T-cell (primary cell): ENCODE measurements at places on chromosomes 11 and 22.

DNA sequence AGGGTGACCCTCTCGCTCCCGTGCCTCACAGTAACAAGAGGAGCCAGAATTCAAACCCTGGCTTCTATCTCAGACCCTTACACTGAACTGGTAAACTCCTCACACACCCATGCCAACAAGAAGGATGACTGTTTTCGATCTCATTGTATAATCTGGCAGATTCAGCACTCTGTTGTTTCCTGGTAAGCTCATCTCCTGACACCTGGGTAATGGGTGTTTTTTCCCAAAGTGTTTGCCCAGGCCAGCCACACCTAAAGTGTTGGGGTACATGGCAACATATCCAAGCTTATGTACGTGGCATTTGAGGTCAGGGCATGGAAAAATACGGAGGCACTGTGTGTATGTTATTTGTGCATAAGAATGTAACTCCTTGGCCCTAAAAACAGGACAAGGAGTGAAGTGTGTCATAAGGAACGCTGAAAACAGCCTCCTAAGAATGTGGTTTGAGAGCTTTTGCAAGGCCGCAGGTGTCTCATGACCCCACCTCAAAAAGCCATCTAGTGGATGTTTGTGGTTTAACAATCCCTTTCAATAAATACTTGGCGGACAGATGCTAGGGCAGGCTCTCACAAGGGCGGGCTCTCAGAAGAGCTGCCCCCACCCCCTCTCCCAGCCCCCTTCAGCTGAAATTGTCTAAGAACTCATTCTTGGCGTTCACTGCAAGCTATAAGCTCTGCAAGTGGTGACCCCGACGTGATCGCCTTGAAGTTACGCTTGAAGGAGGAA, at the start of gene MS4A15:
MS4A15 (plus strand) TSS at position 561 of the 726 bp plus-strand sequence. CDS start 6,867 bp downstream, outside the sequence.
- H3K4me3 ChIP-seq = no peak within 1 kb of the TSS
- H3K27ac ChIP-seq = no peak within 1 kb of the TSS
- no peaks in the 10 kb centered on the region for H3K4me1 ChIP-seq
- no peak for DNase-seq

GRCh38 chr11:126438272-126438671, 82.8 kb downstream of the ST3GAL4 start:
- DNase-seq = no peak
- no peaks in the 10 kb centered on the region for H3K27me3 ChIP-seq
- no peak overlapping the region for H3K27ac ChIP-seq
- peaks cover 5% of the 10 kb centered on the region for H3K4me1 ChIP-seq
- no peak overlapping the region for H3K4me3 ChIP-seq

DNA sequence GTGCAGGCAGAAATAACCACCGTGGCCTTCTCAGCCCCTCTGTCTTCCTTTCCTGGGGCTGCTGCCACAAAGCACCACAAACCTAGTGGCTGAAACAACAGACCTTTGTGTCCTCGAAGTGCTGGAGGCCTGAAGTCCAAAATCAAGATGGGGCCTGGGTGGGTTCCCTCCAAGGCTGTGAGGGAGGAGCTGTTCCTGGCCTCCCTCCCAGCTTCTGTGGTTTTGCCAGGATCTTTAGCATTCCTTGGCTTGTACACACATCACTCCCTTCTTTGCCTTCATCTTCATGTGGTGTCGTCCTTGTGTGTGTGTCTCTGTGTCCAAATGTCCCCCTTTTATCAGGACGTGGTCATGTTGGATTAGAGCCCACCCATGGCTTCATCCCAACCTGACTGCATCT, 29.0 kb upstream of the PARVG start:
- DNase-seq = no peak
- H3K4me1 ChIP-seq = peaks cover 4% of the 10 kb centered on the region
- H3K27ac ChIP-seq = no peak overlapping the region
- no peaks in the 10 kb centered on the region for H3K27me3 ChIP-seq
- no peak overlapping the region for H3K4me3 ChIP-seq

- no peak overlapping the region for H3K4me3 ChIP-seq
- H3K36me3 ChIP-seq = no peaks in the 10 kb centered on the region
- no peak overlapping the region for H3K27ac ChIP-seq
- no peak for DNase-seq
Observed at GRCh38 chr11:2099516-2100349, 39.5 kb downstream of the IGF2 start.

DNA sequence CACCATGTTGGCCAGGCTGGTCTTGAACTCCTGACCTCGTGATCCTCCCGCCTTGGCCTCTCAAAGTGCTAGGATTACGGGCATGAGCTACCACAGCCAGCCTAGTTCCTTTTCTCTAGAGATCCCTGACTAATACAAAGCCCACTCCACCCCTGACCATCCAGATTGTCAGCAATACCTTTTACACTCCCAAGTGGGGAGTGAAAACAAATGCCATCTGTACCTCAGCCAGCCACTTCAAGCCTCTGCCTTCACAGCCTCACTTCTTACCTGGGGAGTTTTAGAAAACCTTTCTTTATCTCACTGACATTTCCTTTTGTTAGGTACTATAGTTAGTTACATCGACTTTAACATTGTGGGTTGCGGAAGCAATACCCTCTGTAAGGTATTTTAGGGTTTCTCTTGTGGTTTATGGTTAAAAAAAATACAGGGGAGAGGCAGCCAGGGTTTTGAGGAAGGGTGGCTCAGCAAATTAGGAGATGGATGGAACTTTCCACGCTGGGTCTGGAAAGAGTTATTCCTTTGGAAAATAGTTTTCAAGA, 8.9 kb downstream of the TOM1 start:
- no peak for DNase-seq
- H3K27me3 ChIP-seq = no peaks in the 10 kb centered on the region
- H3K4me1 ChIP-seq = peaks cover 85% of the 10 kb centered on the region

DNA sequence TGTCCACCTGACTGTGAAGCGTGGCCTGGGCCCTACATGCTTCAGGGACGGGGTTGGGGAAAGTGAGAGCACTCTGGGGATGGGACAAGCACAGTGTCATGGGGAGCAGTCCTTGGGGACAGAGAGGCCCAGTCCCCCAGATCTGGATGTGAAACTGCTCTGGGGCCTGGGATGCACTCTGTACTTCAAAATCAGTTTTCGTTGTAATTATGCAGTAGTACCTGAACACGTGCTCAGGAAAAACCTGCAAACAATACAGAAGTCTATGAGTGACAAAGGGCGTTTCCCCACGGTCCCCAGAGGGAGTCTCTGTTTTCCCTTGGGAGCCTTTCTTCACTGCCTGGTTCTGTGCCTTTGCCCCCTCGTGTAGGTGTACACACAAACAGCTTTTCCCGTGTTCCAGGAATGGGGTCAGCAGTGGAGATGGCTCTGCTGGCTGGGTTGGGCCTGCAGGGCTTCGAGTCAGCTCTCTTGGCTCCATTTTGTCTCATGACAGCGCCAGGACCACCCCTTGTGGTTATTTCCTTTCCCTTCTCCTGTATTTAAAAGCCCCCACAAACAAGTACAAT, 5.2 kb upstream of the TNFRSF13C start:
- H3K4me3 ChIP-seq = no peak overlapping the region
- H3K27ac ChIP-seq = no peak overlapping the region
- peaks cover 25% of the 10 kb centered on the region for H3K4me1 ChIP-seq
- DNase-seq = no peak

GRCh38 chr11:78525720-78526119, 48.9 kb downstream of the NARS2 start:
- DNase-seq = no peak
- H3K27ac ChIP-seq = no peak overlapping the region
- H3K27me3 ChIP-seq = no peaks in the 10 kb centered on the region
- H3K4me1 ChIP-seq = no peaks in the 10 kb centered on the region
- H3K36me3 ChIP-seq = no peaks in the 10 kb centered on the region
- no peak overlapping the region for H3K4me3 ChIP-seq

GRCh38 chr11:37504060-37504611, 906.1 kb upstream of the RAG2 start:
- no peak overlapping the region for H3K4me3 ChIP-seq
- no peaks in the 10 kb centered on the region for H3K27me3 ChIP-seq
- no peak for DNase-seq

- DNase-seq = no peak
- H3K4me1 ChIP-seq = no peaks in the 10 kb centered on the region
- H3K4me3 ChIP-seq = no peak overlapping the region
- no peak overlapping the region for H3K27ac ChIP-seq
- no peaks in the 10 kb centered on the region for H3K27me3 ChIP-seq
- H3K36me3 ChIP-seq = peaks cover 5% of the 10 kb centered on the region
Observed at GRCh38 chr11:9736365-9736764, 72.5 kb downstream of the SWAP70 start.
